Stimulated activated CD8-positive, alpha-beta memory T cell treated with anti-CD3 and anti-CD28 coated beads, Interleukin-12 subunit alpha, Interleukin-12 subunit beta, amount 100 ng/mL, for 4 hours (primary cell): ENCODE measurements at places on chromosomes 1 and 21.

- no peak for DNase-seq
Measured at GRCh38 chr1:33161061-33161681, 20.7 kb downstream of the TRIM62 start.

- DNase-seq = no peak
Measured at GRCh38 chr1:14513111-14513510, 85.4 kb upstream of the KAZN start.

- peak; percentile 66 for DNase-seq
Measured at GRCh38 chr21:45439161-45439872, 34.4 kb downstream of the COL18A1 start.

DNA sequence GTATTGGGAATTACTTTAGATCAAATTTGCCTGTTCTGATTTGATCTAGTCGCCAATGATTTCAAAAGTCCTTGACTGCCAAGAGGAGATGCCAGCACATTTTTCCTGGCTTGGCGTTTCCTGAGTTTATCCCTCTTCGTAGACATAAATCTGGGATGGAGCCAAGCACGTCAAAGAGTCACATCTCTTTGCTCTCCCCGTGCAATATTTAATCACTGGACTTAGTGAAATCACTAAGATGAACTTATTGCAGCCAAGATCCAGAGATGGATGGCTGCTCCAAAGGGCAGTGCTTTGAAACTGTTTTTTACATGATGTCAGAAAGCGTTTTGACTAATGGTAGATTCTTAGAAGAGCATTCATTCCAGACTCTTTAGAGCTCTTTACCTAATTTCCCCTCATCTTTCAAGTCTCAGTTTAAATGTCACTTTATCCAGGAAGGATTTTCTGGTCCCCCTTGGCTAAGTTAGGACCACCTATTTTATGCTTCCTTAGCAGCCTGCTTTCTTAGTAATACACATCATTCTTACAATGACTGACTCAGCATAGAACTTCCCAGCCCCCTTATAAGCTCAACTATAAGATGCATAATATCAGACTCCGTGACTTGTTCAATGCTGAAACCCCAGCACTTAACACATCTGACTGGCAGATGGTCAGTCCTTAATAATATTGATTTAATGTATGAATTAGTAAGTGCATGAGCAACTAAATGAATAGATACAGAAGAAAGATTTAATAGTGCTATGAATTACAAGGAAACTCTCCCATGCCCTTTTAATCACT, 94.4 kb upstream of the GREM2 start:
- DNase-seq = no peak

GRCh38 chr1:109269212-109269980, 13.5 kb downstream of the PSRC1 start:
- no peak for DNase-seq

- DNase-seq = no peak
Measured at GRCh38 chr1:92749024-92749634, 35.8 kb downstream of the EVI5 start.

DNA sequence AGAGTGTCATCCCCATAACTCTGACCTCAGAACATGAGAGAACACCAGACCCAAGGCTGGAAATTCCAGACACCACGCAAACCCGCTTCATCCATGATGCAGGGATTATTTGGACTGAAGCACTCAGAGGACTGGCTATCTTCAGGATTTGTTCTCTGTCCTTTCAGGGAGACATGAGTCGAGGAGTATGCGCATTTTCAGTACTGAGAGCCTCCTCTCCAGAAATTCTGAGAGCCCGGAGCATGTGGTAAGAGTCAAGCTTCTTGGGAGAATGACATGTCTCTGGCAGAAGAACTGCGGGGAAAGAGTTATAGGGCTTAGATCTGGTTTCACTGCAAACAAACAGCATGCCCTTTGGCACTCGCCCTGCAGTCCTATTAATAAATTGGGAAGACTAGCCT, 6.9 kb downstream of the LAX1 start:
- no peak for DNase-seq

- no peak for DNase-seq
Measured at GRCh38 chr1:99952522-99952921, 17.3 kb upstream of the SLC35A3 start.

DNA sequence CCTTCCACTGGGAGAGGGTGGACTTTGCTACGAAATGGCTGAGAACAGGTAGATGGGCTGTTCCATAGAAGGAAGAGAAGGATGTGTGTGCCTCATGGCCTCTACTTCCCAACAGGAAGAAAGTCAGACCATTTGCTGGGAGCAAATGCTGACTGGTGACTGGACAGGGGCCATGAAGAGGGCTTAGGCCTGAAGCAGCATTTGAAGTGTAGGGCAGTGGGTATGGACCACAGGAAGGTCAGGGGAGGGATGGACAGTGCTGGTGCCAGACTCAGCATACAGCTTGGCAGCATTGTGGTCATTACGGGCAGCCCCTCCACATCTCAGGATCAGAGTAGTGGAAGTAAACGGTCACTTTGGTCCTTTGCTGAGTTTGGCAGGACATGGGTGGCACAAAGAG, 275.7 kb downstream of the MATN1 start:
- no peak for DNase-seq

GRCh38 chr1:84795213-84795612, 97.8 kb downstream of the LPAR3 start:
- DNase-seq = no peak

DNA sequence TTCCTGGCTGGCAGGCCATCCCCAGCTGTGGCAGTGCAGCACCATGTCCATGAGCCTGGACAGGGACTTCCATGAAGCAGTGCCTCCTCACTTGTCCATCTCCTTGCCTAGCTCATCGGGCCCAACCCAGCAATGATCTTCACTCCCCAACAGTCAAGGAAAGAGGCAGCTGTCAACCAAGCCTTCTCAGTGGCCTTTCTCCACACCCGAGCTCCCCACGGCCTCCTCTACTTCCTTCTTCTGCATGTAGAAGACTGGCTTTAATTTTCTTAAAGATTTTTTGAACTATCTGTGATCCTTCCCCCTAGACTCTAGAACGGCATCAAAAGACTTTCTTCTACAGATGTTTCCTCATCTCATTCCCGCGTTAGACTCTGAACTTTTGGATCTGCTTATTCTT, 65.5 kb upstream of the COA6 start:
- DNase-seq = no peak

- DNase-seq = no peak
Measured at GRCh38 chr21:44438531-44439210, 16.6 kb upstream of the LRRC3 start.

DNA sequence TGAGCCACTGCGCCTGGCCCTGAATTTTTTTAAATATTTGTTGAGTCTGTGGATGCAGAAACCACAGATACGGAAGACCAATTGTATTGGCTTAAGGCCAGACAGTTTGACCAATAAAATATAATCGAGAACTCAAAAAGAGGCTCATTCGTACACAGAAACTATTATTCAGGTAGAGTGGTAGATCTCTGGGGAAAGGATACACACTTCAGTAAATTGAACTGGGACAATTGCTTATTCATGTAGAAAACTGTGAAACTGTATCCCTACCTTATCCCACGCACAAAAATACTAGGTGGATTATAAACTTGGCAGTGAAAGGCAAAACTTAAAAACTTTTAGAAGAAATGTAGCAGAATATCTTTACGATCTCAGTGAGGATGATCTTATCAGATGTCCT, 25.0 kb upstream of the SHE start:
- no peak for DNase-seq

DNA sequence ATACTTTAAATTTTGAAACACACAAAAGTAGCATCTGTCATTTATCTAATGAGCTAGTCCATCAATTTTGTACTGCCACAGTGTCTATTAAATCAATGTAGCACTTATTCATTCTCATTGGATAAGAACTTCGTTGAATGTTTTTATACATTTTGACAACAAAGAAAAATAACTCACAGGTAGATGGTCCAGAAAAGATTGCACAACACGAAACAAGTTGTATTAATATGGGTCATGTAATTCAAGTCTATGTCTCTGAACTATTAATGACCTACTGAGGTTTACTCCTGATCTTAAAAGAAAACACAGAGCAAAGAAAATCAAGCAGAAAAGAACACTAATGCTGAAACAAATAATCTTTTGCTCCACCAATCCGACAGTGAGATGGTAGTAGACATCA, 15.3 kb downstream of the HP1BP3 start:
- DNase-seq = no peak

DNA sequence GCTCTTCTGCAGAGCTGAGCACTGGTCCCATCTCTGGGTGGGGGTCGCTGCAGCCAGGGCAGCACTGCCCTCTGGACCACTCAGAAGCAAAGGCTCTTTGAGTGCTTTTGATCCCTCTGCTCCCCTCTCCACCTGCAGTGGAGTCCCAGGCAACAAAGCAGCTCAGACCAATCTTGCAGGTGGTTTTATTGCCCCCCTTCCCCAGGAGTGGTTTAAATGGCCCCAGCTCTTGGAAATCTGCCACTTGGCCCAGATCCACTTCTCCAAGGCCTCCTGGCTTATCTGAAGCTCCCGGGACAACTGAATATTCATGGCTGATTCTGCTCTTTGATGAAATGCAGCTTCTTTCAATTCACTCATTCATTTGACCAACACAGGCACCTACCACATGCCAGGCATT, 2.7 kb downstream of the STUM start:
- no peak for DNase-seq

DNA sequence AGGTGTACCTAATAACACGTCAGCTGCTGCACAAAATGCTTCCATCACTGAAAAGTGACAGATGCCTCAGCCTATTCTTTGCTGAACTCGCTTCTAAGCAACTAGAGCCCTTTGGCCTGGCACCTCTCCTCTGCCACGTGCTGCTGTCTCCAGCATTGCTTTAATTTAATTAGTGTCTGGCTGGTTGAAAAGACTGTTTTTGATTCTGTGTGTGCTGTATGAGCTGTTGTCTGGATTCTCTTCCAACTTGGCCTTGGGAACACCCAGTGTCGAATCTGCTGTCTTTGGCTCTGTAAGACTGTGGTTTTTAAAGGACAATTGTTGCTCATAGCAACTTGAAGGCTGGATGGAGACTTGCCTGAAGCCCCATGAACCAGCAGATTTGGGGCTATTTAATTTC, 109.5 kb downstream of the PSMG1 start:
- DNase-seq = no peak

- DNase-seq = no peak
Measured at GRCh38 chr1:183697814-183698590, 44.9 kb upstream of the APOBEC4 start.

DNA sequence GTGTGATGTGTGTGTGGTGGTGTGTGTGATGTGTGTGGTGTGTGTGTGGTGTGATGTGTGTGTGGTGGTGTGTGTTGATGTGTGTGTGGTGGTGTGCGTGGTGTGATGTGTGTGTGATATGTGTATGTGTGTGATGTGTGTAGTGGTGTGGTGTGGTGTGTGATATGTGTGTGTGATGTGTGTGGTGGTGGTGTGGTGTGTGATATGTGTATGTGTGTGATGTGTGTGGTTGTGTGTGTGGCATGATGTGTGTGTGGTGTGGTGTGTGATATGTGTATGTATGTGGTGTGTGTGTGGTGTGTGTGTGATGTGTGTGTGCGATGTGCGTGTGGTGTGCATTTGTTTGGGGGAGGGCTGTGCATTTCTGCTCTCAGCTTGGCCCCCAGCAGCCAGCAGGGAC, 7.1 kb upstream of the PCBP3 start:
- no peak for DNase-seq

- DNase-seq = no peak
Measured at GRCh38 chr1:1072299-1072848, 1.7 kb downstream of the RNF223 start.

DNA sequence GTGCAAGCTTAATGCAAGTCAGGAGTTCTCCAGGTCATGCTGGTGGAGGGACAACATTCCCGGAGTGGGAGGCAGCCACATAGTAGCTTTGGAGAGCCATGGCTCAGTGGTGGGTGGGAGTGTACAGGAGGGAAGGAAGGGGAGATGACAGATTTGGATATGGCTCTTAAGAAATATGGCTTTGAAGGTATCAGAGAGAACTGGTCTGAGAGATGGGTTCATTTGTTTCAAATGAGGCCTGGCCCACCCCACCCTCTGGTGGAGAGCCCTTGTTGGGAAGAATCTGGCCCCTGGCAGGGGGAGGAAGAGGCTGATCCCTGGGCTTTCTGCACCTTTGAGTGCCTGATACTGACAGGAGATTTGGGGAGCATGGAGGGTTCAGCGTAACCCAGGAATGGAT, 6.1 kb downstream of the DMBX1 start:
- no peak for DNase-seq
